ENCODE measurements at places on chromosomes 7 and 10.

DNA sequence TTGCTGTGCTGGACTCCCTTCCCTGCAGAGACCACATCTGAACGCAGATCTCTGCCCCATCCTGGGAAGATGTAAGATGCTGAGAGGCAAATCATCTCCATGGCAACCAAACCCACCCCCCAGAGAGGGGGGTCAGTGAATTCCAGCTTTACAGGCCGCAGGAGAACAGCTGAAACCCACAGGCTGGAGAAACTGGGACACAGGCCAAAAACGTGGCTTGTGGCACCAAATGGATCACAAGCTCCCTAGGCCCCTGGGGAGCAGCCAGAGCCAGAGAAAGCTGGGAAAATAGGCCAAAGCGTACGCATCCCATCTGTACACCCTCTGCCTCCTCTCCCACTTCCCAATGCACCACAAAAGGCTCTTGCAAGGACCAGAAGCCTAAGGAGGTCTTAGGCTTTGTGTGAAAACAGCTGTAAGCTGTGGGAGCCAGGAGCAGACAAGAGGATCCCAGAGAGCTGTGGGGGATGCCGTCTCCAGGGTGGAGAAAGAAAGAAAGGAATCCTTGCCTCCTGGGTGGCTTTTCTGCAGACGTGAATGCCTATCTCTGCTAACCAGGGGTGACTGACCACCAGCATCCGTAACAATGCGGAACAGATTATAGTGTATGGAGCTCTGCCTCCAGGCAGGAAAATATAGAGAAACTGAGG is 59.5 kb downstream of the TMEM130 start:
- no peak for DNase-seq

DNA sequence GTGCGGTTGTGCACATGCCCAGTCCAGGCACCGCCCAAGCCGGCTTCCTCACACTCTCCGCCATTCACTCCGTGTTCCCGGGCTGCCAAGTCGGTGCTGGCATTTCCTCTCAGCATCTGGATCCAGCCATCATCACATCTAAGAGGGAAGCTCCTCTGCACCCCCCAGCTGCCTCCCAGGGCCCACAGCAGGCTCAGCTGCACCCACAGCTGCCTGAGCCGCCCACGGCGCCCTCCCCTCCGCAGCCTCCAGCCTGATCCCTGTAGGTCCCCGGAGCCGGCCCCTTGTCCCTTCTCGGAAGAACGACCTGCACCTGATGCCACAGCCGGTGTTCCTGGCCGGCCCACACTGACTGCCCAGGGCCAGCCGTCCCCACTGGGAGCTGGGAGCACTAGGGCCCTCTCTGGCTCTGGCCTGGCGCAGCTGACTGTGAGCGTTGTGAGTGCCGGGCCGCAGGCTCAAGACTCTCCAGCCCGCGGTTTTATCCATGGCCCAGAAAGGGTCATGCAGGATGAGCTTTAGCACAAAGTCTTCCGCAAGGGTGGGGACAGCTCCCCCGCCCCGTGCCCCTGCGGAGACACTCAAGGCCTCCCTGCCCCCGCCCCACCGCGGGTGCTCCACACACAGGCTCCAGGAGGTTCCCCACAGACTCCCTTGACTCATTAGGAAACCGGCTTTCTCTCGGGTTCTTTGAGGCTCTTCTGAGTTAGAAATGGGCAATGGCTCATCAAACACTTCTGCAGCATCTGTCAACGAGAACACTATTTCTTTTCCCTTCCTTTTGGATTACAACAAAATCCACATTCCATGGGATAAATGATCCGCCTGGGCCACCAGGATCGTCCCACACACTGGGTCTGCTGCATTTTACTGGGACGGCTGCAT is 31.2 kb downstream of the CFAP46 start:
- no peak for DNase-seq

GRCh38 chr10:75117995-75118394 is 6.5 kb downstream of the SAMD8 start:
- no peak for DNase-seq

DNA sequence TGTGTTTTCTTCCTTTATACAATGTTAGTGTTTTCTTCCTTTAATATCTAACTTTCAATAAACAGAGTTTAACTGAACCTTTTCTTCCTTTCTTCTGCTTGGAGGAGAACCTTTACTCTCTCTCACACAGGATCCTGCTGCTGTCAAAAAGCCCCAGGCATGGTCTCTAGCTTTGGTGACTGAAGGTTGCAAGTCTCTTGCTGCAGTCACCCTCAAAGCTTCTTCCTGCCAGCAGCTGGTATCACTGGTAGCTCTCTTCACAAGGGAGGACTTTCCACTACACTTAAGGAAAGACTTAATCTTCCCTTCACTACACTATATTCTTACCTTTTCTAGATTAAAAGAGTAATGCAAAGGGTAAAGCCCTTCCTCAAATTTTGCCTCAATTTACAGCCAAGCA is 153.4 kb downstream of the SGMS1 start:
- no peak for DNase-seq

DNA sequence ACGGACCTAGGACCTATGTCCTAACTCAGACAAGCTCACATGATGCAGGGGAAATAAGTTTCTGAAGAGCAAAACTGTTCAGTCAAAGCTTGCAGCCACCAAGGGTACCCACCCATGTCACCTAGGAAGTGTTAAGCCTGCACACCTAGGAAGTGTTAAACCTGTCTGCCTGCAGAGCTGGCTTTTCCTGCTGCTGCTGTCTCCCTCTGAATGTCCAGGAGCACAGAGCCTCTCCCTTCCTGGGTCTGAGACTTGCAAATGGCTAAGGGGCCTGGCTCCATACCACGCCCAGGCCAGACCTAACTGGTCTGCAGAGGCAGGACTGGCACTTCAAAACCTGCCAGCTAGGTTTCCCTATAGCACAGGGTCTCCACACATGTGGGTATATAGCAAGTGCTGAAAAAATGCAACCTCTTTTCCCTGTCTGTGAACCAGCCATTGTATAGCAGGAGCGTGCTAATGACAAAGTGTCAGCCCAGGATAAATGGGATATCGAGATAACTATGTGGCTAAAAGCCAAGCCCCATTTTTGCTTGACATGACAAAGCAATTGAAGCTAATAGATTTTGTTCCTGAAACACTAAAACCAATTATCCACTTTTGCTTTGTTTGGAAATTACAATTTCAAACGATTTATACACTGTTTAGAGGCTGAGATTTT is 1.5 kb downstream of the GDF2 start:
- no peak for DNase-seq

- DNase-seq, result no peak
Measured at GRCh38 chr7:19203686-19204085, 58.5 kb upstream of the FERD3L start.

DNA sequence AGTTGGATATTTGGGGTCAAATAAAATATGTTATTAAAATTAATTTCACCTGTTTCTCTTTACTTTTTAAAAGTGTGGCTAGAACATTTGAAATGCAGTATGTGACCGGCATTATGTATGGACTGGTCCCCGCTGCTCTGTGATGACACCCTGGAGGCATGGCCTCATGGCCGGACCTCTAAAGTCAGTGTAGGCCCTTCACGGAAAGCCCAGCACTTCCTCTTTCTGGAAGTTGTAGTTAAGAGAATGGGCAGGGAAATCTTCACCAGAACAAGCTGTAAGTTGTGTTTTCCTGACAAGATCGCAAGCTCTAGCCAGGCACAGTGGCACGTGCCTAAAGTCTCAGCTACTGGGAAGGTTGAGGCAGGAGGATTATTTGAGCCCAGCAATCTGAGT is 38.3 kb upstream of the SRGN start:
- DNase-seq, result no peak

DNA sequence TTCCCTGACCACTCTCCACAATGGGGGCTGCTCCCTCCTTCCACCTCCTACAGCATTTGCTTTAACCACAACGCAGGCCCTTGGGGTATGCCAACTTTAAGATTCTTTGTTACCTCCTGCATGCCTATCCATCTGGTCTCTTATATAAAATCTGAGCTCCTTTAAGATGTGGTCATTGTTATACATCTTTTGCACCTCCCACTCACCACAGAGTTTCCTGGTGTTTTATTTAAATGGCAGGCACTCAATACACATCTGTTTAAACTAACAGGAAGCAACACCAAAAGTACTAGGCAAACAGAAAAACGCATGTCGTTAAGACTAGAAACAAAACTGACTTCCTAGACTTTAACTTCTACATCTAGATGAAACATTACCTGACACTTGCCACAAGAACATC is 36.3 kb downstream of the SLC25A13 start:
- no peak for DNase-seq

DNA sequence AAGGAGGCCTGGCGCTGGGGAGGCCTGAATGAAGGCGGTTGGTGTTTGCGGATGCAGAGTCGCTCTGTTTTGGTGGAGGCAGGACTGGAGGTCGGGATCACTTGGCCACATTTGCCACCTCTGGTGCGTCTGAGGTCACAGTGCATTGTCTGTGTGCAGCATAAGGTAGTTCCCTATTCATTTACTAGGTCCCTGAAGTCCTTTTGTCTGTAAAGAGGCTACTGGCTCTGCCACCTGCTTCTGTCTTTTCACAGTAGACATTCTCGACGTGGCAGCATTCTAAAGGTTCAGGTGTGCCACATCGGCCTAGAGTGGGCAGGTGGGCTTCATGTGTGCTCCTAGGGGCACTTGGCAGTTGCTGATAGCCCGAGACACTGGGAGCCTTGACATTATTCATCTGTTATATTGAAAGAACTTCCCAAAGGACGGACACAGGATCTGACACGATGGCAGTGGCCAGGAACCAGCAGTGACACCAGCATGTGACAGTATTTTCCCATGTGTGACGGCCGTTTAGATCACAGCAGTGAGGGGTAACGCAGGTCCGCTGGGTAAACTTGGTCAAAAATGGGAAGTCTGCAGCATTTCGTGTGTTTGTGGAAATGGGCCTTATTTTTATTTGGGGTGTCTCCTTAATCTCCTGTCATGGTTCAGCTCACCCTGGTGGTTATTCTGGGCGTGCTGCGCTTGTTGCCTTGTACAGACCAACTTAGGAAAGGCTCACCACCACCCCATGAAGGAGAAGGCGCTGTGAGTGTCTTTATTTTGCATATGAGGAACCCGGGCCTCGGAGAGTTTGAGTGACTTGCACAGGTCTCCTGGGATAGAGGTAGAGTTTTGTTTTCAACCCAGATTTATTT is 5.9 kb downstream of the MGMT start:
- DNase-seq, result no peak

GRCh38 chr10:122341141-122341810 is 33.2 kb upstream of the PLEKHA1 start:
- no peak for DNase-seq

GRCh38 chr7:19526639-19527038 is 182.2 kb downstream of the POLR1F start:
- no peak for DNase-seq

GRCh38 chr10:126015413-126015812 is 119.0 kb downstream of the FANK1 start:
- DNase-seq, result no peak

DNA sequence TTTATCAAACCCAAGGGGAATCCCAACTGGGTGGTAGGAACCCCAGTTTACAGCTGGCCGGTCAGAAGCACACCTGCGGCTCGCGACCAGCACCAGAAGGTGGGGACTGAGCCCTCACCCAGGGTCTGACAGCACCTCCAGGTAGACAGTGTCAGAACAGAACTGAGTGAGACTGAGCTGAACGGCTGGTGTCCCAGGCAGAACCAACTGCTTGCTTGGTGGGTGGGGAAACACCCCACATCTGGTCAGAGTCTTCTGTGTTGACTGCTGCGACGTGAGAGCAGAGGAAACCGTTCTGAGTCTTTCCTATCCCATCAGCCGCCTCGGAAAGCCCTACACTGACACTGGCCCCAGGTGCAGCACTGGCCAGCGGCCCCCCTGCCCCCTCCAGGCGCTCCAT is 160.7 kb downstream of the MAD1L1 start:
- no peak for DNase-seq

DNA sequence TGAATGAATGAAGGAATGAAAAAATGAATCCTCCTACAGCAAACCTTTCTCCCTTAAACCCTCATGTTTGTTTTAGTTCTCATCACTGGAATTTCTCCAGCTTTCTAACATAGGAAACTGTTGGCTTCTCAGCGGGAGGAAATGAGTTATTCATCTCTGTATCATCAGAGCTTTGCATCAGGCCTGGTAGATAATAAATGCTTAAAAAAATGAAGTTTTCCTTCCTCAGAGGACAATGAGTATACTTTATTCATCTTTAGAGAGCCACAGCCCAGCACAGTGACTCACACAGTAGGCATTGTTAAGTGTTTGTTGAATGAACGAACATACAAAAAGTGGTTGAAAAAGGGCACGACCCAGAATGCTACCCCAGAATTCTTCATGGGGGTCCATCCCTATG is 62.6 kb downstream of the COL13A1 start:
- DNase-seq, result no peak
